ENCODE measurements at places on chromosomes 11 and 22.

- no peak for DNase-seq
Measured at GRCh38 chr11:10397226-10397987, 57.7 kb upstream of the AMPD3 start.

- DNase-seq: peak; percentile 53
Measured at GRCh38 chr11:66619080-66619554, 2.7 kb downstream of the RBM14 start.

- DNase-seq: no peak
Measured at GRCh38 chr11:92451063-92451462, 226.4 kb downstream of the FAT3 start.

DNA sequence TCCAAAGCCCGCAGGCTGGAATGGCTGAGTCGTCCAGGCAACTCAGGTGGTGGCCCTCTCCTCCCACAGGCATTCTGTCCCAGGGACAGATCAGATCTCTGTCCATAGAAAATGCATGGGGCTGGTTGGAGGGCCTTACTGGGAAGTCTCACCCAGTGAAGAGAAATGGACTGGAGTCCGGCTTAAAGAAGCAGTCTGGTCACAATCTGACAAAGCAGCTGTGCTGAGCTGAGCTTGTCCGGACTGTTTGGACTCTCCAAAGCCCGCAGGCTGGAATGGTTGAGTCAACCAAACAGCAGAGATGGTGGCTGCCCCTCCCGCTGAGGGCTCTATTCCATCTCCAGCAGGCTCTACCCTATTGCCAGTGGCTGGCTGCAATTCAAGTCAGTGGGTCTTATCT lies 14.4 kb upstream of the DEPDC7 start:
- DNase-seq: no peak

DNA sequence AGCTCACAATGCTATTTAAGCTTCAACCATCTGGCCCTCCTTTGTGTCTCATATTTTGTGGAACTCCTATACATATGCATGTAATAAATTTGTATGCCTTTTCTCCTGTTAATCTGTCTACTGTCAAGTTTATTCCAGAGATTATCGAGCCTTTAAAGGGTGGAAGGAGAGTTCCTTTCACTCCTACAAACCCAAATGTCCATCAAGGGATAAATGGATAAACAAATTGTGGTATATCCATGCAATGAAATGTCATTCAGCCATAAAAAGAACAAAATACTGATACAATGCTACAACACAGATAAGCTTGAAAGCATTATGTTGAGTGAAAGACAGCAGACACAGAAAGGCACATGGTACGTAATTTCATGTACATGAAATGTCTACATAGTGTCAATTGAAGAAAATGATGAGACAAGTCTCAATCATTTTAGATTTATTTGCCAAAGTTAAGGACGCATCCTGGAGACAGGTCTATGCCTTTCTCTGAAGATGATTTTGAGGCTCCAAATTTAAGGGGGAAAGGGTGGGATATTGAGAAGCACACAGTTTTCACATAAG lies 17.7 kb upstream of the FEZ1 start:
- no peak for DNase-seq

DNA sequence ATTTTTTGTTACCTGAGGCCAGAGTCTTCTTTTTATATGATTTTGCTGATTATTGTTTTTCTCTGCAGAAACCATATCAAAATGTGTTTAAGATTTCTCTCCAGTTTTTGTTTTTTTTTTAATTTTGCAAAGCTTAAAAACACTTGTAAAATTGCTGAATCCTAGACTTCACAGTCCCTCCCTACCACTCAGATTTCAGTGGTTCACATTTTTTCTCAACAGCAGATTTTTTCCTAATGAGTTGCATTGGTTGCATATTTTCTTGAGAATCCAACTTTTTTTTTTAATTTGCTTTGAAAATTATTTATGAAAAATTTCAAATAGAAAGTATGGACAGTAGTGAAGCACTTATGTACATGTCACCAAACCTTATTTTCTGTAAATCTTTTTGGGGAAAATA lies 5.8 kb downstream of the ARL14EP start:
- DNase-seq: no peak

- no peak for DNase-seq
Measured at GRCh38 chr11:130003717-130004001, 1.0 kb upstream of the PRDM10 start.

- DNase-seq: no peak
Measured at GRCh38 chr22:27409299-27409698, 392.3 kb downstream of the MN1 start.

GRCh38 chr11:69298267-69299022 lies 4.5 kb downstream of the MYEOV start:
- DNase-seq: peak; percentile 52

- no peak for DNase-seq
Measured at GRCh38 chr11:65060913-65061408, 2.6 kb upstream of the NAALADL1 start.

GRCh38 chr11:115556984-115557383 lies 52.8 kb upstream of the CADM1 start:
- no peak for DNase-seq

DNA sequence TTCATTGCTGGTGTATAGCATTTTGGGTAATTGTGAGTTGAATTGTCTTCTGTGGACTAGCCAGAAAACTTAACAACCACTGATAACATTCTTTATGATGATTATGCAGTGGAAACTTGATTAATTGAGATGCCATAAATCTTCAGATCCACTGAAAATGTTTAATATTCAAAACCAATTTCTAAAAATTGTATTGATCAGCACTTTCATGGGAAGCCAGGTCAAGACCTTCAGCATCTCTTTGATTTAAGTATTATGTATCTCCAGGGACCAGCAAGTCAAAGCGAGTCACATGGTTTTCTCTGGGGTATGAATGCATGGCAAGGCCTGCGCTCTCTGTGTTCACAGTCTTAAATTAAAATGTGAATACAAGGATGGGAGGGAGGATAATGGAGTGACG lies 596.9 kb downstream of the OPCML start:
- DNase-seq: no peak

- no peak for DNase-seq
Measured at GRCh38 chr11:85902353-85902752, 47.2 kb downstream of the CCDC83 start.

GRCh38 chr11:61603667-61604066 lies 22.8 kb upstream of the SYT7 start:
- DNase-seq: no peak

DNA sequence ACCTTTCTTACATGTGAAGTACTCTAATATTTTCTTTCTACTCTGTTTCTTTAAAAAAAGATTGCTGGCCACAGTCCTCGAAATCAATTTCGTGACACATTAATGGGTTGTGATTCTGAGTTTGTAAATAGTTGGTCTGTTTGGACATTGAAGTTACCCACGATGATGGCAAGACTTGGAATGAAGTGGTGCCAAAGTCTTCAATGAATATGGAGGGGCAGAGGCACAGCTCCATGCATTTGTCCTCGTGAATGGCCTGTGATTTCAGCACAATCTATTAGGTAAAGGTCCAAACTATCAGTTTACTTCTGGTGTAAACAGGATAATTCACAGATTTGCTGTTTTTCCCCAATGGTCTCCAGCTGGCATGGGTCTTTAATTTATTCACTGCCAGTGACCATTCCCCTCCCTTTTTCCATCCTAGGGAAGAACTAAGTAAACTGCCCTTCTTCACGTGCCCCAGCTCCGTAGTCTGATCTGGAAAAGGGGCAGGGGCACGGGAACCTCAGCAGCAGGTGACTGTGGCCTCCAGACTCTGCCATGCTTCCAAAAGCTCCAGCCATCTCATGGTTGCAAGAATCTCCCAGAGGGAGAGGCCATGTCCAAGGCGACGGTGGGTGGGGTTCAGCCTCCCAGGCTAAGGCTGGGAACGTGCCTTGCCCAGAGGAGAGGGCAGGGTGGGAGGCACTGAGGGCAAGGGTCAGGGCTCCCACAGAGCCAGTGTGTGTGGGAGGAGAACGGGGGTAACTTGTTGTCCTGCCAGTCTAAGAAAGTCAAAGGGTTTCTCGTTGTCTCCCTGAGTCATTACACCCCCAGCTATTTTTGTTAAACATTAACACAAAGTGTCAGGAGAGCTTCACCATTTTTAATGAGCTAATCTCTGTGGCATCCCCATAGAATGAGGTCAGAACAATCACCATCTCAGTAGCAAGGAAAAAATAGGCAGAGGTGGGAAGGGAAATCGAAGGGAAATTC lies 16.9 kb upstream of the PEX26 start:
- no peak for DNase-seq

DNA sequence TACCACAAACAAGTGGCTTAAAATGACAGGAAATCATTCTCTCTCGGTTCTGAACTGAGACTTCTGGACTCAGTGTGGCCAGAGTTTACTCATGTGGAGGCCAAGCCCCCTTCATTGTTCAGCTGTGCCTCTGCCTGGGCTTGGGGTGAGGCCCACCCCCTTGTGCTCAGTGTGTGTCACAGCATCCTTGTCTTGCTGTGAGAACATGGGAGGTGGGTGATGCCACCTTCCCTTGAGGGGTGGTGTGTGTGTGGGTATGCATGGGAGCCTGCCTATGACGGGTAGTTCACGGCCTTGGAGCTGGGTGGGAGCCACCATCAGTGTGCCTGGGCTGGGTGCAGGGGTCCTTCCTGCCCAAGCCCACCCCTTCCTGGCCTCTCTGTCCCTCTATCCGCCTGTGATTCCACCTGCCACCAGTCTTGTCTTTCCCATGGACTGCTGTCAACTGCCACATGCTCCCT lies 101.7 kb downstream of the MORC2 start:
- no peak for DNase-seq

- no peak for DNase-seq
Measured at GRCh38 chr11:46279126-46280099, 2.0 kb downstream of the CREB3L1 start.

GRCh38 chr11:63775191-63775590 lies 6.6 kb upstream of the ZFTA start:
- DNase-seq: no peak

DNA sequence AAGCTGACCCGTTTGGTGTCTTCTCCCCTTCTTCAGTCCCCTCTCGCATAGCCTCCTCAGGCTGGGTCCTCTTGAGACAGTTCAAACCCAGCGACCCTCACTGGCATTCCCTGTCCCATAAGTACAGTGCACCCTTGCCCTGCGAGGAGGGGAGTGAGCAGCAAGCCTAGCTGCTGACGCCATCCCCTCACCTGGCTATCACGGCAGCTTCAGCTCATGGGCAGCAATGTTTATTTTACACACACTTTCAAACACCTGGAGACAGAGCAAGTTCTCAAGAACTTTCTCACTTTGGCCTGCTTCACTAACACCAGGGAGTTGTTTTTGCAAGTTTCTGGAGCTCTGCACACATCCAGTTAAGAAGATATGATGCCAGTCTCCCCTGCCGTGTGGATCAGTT lies 189.6 kb upstream of the E2F8 start:
- no peak for DNase-seq

GRCh38 chr11:74299015-74299414 lies 12.4 kb downstream of the P4HA3 start:
- DNase-seq: no peak

GRCh38 chr11:135075740-135076139 lies 663.7 kb upstream of the B3GAT1 start:
- peak; percentile 73 for DNase-seq

DNA sequence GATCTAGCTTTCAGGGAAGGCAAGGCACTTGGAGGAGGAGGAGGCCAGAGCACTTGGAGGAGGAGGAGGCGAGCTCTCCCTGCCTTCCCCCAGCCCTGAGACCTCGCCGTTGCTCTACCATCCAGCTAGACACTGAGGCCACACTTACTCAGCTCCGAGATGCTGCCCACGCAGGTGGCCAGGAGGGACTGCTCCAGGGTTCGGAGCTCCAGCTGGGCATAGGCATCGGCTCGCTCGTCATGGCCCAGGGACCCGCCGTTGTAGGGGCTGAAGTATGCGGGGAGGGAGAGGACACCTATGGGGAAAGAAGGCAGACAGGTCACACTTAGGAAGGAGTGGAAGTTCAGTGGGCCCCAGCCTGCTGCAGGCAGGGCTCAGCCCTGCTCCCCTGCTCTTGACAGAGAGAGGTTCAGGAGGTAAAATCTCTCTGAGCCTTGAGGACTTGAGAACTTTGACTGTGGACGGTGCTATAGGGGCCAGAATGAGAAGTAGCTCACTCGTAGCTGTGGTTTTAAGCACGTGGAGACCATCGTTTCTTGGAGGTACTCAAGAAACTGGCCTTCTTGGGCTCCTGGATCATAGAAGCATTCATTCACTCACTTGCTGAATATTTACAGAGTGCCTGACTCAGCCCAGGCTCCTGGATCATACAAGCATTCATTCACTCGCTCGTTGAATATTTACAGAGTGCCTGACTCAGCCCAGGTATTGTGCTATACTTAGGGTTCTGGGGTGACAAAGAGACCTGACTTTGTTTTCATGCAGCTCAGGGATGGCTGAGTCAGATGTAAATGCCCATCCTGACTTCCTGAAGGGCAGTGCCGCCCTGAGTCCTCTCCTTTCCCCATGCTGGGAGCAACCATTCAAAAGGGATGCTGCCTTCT lies 99.2 kb downstream of the NAT10 start:
- DNase-seq: no peak

GRCh38 chr11:117189941-117190544 lies 9.1 kb upstream of the TAGLN start:
- no peak for DNase-seq

All from activated CD8-positive, alpha-beta T cell treated with anti-CD3 and anti-CD28 coated beads, Interleukin-2, amount 10 ng/mL, durations not matched to agents 7 days and 5 days (primary cell).